ENCODE measurements at places on chromosomes 1 and 21.

DNA sequence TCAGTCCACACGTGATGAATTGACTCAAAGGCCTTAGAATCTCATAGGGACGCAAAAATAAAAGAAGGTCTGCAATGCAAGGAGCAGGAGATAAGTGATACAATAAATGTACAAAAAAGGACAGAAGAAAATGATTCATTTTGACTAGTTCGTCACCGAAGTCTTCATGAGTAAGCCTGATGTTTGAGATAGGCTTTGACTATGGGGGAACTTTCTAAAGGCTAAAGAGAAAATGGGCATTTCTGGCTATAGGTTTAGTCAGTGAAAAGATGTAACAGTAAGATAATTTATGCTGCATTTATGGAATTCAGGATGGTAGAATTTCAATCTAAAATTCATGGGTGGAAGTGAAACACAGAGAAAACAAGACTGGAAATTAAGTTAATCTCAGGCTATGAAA, 163.0 kb downstream of the ADGRL4 start:
- no peak for DNase-seq

- no peak for DNase-seq
Observed at GRCh38 chr1:159828581-159829272, 2.1 kb downstream of the SLAMF8 start.

- no peak for DNase-seq
Observed at GRCh38 chr1:84442256-84442655, 36.8 kb upstream of the RPF1 start.

DNA sequence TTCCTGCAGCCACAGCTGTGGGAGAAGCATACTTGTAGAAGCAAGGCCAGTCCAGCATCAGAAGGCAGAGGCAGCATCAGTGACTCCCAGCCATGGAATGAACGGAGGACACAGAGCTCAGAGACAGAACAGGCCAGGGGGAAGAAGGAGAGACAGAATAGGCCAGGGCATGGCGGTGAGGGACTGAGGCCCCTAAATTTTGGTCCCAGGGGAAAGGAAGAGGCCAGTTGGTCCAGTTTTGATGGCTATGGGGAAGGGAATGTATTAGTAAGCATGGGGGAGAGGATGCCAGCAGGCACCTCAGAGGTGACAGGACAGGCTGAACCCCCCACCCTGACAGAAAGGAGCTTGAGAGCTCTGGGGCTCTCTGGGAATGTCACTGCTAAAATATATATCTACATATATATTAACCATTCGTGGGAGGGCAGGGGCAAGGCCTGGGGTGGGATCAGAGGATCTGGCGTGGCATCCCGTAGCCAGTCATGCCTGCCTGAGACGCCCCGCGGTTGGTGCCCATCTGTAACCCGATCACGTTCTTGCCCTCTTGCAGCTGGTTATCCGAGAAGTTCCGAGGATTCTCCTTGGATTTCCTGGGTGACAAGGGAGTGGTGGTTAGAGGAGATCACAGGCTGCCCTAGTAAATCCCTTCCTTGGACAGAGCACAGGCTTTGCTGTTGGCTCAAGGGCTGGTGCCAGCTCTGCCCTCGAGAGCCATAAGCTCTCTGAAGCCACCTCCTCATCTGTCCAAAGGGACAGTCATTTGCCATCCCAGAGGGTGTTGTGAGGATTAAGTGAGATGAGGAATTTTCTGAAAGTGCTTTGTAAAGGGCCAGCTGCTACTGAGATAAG, 6.7 kb downstream of the TAGLN2 start:
- no peak for DNase-seq

DNA sequence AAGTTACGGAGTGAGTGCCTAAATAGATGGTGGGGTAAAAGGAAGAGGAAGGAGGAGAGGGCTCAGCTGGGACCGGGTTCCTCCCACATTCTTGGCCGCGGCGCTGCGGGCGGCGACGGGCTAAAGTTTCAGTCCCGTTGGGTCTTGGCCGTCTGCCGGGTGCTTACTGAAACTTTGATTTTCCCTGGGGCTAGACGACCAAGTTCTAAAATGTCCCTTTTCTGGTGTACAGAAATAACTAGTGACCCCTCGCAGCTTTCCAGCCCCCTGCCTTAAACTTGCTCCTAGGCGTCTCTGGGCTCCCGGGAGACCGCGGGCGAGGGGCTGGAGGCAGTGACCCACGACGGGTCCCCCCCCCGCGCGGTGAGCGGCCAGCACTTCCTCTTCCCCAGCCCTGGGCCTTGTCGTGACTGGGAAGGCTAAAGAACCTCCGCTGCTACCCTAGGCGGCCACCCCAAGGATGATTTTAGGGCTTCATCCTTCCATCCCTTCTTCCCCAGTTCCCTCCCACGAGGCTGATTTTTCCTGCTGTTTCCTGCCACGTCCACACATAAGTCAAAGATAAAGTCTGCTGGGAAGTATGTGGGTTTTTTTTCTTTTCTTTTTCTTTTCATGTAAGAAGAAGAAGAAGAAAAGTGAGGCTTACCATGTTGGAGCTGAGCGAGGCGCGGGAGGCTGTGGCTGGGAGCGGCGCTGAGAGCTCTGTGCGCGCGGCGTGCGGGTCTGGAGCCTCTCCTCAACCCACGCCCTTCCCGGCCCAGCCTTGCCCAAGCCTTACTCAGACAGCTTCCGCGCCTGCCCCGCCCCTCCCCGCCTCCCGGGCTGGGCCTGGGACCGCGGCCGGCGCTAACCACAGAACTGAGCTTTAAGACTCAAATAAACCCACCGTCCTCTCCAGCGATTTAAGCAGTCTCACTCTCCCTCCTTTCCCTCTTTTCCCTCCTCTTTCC, at the start of gene S100A11:
Gene S100A11, minus strand, starts transcription at position 738 of the 950 bp plus-strand sequence. Its CDS starts 89 bp downstream, at position 649.
- peak; percentile 82 for DNase-seq
